Neuronal stem cell (in vitro differentiated cells): ENCODE measurements at places on chromosomes 5 and 9.

DNA sequence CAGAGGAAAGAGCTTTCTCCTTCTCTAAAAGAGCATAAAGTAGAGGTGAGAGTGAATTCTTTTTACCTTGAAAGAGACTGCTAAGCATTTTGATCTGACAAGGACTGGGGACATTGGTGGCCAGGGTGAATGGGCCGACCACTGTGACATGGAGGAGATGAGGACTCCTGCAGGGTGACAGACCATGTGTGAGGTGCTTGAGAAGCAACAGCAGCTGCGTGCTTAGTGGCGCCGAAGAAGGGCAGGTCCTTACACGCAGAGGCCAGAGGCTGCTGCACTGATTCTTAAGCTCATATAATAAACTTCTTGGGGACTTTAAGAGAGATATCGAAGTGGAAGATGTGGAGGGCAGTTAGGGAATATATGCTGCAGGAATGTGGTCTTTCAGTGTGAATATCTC, 8.7 kb upstream of the JAKMIP2 start:
- DNase-seq, result no peak

DNA sequence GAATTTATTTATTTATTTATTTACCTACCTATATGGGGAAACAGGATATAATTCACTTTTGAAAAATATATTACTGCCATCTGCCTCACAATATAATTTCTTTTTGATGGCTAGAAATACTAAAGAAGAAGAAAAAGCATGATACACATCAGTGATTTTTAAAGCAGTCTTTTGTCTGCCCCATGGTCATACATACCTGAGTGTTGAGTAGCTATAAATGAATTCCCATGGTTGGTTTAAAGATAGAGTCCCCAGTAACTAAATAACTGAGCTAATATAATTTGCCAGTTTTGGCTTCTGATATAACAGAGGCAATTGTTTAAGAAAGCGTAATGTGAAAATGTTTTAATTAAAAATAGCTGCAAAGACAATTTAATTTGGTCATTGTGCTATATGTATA, 447.8 kb downstream of the PDE4D start:
- DNase-seq, result no peak

- DNase-seq, result no peak
Observed at GRCh38 chr9:125438506-125439433, 177.1 kb downstream of the GAPVD1 start.

GRCh38 chr9:88969646-88970373, 21.5 kb upstream of the S1PR3 start:
- DNase-seq, result no peak

GRCh38 chr5:129051283-129051682, 43.3 kb upstream of the ISOC1 start:
- no peak for DNase-seq

DNA sequence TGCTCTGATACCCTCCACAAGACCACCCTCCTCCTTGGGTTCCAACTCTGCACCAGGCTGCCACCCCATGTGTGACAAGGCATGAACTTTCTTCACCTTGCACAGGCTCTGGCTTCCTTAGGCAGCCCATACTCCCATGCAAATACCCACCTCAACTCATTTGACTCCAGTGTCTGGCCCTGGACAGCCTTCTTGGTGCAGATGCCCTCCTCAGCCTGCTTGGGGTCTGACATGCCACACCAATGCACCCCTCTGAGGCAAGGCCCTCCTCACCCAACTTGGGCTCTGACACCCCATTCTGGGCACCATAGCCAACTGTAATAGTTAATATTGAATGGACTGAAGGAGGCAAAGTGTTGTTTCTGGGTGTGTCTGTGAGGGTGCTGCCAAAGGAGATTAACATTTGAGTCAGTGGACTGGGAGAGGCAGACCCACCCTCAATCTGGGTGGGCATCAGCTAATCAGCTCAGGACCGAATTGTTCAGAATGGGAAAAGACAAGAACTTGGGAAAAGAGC, 115.0 kb upstream of the EPB41L4A start:
- no peak for DNase-seq

DNA sequence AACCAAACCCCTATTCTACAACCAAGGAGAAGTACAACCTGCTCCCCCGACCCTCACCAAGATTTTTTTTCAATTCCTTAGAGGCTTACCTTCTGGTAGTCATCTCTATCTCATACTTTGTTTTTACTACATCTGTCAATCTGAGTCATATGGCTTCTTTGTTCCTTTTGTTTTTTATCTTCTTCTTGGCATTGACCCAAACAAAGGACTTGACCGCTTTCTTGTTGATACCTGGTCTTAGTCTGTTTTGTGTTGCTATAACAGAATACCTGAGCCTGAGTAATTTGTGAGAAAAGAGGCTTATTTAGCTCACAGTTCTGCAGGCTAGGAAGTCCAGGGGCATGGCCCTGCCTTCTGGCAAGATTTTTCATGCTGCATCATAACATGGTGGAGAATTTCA, 352.7 kb downstream of the MLLT3 start:
- no peak for DNase-seq

- no peak for DNase-seq
Observed at GRCh38 chr9:114450833-114451706, 54.2 kb downstream of the WHRN start.
